ENCODE measurements at places on chromosomes 12 and 14.

DNA sequence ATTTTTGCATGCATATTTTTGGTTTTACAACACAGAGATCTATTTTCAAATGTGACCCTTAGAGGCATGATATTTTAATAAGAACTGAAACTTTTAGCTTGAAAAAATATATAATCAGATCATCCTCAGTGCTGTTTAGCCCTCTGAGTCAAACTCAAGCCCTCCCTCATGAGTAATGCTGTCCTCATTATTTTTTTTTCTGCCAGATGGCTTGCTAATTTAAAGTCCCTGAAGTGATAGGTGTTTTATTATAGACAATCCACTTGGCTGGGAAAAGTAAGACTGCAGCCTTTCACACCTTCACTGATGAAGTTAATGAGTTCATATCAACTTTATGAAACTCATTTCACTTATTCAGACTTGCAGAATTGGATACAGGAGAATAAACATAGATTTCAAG lies 227.7 kb downstream of the SLC16A7 start:
- DNase-seq: no peak

DNA sequence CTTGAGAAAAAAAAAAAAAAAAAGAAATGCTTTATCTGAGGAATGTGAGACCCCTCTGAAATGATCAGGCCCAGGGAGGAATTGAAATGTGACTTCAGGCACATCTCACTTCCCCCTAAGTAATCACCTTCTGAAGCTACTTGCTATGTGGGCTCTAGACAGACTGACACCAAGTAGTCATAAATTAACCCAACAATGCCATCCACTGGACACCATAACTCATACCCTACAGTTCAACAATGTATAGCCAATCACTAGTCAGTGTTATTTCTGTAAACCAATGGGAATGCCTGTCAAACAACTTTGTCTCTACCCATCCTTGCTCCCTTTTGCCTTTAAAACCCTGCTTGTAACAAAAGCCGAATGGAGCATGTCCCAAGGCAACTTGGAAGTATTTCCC lies 182.7 kb upstream of the TMPO start:
- DNase-seq: no peak

GRCh38 chr14:56666716-56667115 lies 87.1 kb downstream of the TMEM260 start:
- no peak for DNase-seq

- DNase-seq: no peak
Measured at GRCh38 chr12:80219345-80219744, 120.0 kb downstream of the OTOGL start.

DNA sequence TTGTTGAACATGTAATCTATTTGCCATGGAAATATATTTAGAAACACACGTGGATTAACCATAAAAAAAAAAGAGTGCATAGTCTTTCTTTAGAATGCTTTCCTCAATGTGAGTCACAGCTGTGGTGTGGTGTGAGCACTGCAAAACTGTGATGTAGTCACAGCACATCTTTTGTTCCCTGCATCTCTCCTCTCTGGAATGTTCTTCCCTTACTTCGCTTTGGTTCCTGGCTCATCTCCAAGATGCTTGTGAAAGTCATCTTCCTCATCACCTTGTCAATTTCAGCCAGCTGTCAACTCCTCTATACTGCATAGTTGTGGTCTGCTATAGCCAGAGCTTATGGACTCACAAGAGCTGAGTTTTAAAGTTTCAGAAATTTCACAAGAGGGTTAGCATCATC lies 60.2 kb downstream of the STAB2 start:
- no peak for DNase-seq

- no peak for DNase-seq
Measured at GRCh38 chr12:105946493-105946901, 192.3 kb downstream of the NUAK1 start.

DNA sequence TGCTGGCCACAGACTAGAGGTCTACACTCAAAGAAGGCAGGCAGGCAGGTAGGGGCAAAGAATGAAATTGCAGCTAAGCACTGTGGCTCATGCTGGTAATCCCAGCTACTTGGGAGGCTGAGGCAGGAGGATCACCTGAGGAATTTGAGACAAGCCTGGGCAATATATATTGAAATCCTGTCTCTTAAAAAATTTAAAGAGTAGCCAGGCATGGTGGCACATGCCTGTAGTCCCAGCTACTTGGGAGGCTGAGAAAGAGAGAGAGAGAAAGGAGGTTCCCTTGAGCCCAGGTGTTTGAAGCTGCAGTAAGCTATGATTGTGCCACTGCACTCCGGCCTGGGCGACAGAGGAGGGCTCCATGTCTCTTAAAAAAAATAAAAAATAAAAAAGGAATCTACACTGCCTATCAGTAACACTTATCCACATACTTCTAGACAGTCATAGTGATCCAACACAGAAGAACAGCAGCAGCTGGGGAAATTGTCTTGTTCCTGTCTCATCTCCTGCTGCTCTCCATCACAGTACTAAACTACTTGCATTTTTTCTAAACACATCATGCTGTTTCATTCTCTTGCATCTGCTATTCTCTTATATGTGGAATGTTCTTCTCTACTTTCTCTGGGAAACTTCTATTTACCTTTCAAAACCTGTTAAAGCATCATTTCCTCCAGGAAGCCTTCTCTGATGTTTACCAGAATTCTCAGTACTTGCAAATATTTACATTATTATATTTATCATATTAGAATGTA lies 57.2 kb downstream of the ATF7 start:
- DNase-seq: no peak

DNA sequence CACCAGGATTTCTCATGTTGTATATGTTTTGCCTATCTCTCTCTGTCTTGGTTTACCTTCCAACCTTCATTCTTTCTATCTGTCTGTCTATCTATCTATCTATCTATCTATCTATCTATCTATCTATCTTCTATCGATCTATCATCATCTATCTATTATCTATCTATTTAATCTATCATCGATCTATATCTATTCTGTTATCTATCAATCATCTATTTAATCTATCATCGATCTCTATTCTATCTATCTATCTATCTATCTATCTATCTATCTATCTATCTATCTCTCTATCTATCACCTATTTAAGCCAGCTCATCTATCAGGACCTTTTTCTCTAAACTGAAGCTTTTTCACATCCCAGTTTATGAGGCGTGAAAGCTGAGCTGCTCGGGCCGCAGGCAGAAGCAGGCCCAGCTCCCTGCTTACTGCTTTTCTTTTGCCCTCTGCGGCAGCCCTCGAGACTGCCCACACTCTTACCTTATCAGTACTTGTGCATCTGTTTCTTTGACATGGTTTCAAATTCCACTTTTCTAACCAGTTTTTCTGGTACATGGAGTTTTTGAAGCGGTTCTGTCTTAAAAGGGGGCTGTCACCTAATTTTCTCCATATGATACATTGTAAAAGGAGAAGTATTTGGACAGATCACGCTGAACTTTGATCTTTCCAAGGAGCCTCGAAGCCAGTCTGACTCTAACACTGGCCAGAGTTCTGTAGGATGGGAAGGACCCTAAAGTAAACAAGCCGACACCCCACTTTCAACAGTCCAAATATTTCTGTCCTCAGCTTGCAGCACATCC lies 44.4 kb upstream of the GSG1 start:
- DNase-seq: no peak

GRCh38 chr14:73047808-73048207 lies 10.5 kb upstream of the RBM25 start:
- DNase-seq: no peak

DNA sequence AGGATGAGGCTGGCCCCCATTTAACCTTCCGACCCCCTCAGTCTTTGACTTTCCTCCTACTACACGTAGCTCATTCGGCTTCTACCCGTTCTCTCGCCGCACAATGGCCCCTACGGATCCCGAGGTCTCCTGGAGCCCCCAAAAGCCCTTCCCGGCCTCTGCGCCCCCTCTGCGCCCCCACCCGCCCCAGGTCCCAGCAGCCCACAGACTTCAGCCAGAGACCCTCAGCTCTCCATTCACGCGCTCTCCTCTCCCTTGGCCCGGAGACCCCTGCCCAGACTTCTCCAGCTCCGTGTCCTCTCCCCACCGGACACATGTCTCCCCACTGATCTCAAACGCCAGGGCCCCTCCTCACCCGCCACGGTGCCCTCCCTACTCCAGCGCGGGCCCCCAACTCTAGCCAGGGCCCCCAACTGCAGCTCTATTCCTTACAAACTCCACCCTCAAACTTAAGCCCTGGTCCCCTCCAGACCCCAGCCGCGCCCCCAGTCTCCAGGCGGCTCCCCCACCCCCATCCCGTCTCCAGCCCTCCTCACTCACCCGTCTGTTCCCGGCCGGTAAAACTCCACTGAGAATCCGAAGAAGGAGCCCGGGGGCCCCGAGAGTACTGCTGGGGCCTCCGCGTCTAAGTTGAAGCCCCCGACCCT lies 502 bp downstream of the ITGA5 start:
- no peak for DNase-seq

GRCh38 chr12:48716168-48716492 lies 377 bp downstream of the CCNT1 start:
- no peak for DNase-seq
